Right cardiac atrium (tissue), 5 donors: ENCODE measurements at places on chromosomes 16 and 17. TPM values are rescaled to one million over a fixed set of nuclear protein-coding genes. Genes with fewer than 3 reads are reported as not detected.

GRCh38 chr17:57305908-57306504 lies 49.7 kb downstream of the MSI2 start:
- DNase-seq: no peak

DNA sequence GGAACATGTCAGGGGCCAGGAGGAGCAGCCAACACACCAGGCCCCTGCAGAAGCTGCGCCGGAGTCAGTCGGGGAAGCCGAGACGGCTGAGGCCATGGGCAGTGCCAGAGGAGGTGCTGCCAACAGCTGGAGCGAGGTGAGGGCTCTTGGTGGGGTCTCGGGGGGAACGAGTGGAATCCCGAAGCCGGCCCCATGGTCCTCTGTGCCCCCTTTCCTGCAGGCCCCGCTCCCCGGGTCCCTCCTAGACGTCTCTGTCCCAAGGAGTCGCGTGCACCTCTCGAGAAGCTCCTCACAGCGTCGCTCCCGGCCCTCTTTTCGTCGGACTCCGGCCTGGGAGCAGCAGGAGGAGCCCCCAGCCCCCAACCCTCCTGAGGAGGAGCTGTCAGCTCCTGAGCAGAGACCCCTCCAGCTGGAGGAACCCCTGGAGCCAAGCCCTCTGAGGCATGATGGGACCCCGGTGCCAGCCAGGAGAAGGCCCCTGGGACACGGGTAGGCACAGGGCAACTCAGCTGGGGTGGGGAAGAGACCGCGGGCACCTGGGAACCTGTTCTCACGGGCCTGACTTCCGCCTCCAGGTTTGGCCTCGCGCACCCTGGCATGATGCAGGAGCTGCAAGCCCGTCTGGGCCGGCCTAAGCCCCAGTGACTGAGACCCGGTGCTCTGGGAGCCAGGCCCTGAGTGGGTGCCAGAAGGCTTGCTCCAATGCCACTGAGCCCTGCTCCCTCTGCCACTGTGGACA lies 3.6 kb downstream of the APOBR start:
- DNase-seq: no peak

DNA sequence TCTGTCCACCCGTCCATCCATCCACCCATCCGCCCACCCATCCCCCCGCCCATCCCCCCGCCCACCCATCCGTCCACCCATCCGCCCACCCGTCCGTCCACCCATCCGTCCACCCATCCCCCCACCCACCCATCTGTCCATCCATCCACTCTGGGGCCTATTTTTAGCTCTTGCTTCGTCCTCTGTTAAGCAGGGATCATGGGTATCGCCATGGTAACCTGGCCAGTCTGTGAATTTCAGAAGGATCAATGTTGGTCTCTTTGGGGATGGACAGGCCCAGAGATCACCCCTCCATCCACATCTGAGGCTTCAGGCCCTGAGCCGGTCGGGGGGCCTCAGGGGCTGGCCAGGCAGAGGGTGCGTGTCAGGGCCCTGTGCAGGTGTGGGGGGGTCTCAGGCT lies 15.2 kb upstream of the DPEP1 start:
- DNase-seq: no peak

DNA sequence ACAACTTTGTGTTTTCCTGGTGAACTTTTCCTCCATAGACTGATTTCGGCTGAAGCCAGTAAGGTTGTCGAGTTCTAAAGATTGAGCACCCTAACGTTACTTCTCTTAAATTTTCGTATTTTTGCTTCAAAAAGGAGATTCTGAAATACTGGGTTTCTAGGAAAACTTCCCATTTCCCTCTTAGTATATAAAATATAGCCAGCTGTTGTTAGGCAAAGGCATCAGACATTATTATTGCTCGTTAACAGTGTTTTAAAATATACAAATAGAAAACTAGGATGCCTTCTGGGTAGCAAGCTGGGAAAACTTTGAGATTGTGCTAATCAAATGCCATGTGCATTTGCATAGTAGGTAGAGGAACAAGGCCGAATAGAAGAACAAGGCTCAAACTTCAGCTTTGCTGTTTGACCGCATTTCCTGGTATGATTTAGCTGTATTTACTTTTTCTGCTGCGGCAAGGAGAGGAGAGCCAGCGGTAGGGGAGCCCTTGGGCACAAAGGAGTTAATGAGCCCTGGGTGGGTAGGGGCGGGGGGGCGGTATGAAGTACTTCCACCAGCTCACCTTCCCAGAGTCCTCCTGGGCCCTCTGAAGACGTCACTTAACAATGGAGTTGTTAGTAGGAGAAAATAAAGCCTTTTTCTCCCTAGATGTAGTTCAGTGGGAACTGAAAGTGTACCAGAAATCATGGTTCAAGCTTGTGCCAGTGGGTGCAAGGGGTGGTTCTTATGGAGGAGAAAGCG lies 151.9 kb downstream of the MSI2 start:
- DNase-seq: no peak

GRCh38 chr16:27816561-27816960 lies 247.0 kb downstream of the GSG1L start:
- no peak for DNase-seq

DNA sequence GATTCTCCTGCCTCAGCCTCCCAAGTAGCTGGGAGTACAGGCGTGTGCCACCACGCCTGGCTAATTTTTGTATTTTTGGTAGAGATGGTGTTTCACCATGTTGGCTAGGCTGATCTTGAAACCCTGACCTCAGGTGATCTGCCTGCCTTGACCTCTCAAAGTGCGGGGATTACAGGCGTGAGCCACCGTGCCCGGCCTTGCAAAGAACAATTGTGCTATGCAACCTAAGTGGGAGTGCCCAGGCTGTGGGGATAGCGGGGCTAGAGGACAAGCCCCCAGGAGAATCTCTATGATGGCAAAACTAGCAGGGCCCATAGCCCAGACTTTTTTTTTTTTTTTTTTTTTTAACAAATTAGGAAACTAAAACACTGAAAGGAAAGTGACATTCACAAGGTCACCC lies 2.0 kb upstream of the GPR179 start:
- no peak for DNase-seq

DNA sequence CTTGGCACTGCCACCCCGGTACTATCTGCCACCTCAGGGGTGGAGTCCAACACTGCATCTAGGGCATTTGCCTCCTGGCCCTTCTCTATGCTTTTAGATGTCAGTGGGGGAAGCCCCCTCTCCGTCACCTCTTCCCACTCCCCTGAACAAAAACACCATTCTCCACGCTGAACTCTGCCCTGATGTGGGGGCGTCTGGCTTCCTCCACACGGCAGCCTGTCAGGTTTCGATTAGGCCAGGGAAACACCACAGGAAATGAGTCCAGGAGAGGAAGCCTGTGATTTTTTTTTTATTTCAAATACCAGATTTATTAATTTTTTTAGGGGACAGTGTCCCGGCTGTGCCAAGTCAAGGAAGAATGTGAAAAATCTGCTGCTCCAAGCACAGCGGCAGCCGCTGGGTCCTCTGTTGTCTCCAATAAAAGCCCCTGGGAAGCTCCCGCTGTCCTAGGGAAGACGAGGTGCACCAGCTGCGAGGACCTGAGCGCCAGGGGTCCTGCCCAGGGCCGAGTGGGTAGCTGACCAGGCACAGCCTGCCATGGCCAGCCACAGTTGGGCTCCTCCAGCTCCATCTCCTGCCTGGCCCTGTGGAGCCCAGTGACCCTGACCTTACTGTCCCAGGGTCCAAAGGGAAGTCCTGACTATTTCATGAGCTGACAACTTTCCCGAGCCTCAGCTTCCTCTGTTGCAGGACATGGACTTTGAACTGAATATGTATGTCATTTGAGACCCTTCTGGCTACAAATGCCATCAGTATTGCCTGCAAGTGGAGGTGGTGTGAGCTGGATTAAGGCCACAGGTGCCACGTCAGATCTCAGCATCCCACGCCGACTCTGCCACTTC lies 336.7 kb downstream of the FOXL1 start:
- DNase-seq: no peak

DNA sequence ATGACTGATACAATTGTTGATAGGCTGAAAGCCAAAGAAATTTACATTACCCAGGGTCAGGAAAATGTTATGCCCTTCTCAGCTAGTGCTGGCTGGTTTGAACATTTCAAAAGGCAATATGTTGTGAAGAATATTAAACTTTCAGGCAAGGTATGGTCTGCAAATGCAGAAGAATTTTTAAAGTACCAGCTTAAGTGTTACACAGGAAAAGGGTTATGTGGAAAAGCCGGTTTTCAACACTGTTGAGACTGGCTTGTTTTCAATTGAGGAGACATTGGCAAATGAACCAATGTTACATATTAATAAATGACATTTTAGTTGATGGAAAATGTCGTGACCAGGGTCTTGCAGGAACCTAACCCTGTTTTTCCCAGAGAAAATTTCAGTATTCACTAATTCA lies 215.8 kb upstream of the TBX2 start:
- no peak for DNase-seq

DNA sequence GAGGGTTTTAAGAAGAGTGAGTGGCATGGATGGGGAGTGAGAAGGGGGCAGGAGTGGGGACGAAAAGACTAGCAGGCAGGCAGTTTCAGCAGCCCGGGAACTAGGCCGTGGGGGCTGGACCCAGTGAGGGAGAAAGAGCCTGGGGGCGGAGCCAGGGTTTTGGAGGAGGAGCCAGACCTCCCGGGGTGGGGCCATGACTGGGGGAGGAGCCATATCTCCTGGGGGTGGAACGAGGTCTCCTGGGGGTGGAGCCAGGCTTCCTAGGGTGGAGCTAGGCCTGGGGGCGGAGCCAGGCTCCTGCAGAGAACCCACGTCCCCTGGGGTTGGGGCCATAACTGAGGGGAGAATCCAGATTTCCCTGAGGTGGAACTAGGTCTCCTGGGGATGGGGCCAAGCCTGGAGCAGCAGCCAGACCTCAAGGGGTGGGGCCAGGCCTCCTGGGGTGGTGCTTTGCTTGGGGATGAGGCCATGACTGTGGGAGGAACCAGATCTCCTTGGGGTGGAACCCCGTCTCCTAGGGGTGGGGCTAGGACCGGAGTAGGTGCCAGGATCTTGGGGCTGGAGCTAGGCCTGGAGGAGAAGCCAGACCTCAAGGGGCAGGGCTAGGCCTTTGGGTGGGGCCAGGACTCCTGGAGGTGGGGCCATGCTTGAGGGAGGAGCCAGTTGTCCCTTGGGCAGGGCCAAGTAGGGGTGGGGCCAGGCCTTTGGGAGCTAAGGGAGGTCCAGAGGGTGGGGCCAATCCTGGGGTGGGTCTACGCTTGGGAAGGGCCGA lies 41.7 kb upstream of the JPH3 start:
- peak; percentile 86 for DNase-seq

DNA sequence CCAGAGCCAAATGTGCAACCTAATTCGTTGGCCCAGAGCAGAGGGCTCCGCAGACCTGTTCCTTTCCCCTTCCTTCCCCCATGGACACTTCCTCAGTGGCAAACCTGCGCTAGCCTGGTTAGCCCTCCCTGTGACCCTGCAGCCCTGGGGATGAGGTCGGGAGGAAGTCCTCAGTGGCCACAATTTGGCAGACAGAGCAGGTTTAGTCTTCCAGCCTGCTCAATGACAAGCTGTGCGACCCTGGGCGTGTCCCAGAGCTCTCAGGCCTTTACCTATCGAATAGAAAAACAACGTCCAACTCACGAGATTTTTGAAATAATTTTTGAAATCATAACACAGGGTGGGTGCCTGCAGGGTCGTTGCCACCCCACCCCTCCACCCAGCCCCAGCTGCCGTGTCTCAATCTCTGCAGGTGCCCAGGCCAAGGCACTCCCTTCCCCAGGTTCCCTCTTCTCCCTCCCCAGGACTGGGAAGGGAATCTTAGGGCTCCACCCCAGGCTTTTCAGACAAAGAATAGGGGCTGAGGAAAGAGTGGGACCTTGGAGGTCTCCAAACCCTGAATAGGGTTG lies 1.4 kb downstream of the HBM start:
- no peak for DNase-seq

- DNase-seq: no peak
Observed at GRCh38 chr16:67429799-67430503, 970 bp upstream of the HSD11B2 start.

GRCh38 chr17:10149573-10150399 lies 48.6 kb downstream of the GAS7 start:
- DNase-seq: no peak

GRCh38 chr17:21460358-21460757 lies 84.2 kb downstream of the KCNJ12 start:
- no peak for DNase-seq

DNA sequence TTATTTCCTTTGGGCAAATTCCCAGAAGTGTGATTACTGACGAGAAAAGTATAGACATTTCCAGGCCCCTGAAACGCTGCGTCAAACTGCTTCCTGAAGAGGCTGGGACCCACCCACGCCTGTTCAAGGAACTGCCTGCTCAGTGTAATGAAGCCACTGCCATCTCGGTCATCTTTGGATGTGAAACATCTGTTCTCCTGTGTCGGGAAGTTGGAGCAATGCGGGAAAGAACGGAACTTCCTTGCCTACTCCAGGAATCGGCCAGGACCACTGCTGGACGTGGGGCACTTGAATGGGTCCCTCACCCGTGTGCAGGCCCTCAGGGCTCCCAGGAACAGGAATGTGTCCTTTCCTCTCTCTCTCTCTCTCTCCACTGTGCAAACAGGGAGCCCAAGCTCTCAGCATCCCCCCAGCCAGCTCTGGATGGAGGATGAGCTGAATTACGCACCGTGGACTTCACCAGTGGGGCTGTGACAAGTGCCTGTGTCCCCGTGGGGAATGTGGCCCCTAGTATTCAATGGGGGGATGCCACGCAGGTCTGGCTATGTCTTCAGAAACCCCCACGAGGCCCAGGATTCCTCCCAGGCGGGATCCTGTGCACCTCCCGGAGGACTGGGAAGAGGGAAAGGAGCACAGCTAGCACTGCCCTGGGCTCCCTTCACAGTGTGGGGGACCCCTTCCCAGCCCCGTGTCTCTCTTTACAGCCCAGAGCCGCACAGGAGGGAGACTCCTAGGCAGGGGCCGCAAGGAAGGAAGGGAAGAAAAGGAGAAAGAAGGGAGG lies 18.3 kb upstream of the LITAF start:
- DNase-seq: peak; percentile 78

GRCh38 chr17:29880031-29880430 lies 50.0 kb downstream of the SSH2 start:
- DNase-seq: no peak

DNA sequence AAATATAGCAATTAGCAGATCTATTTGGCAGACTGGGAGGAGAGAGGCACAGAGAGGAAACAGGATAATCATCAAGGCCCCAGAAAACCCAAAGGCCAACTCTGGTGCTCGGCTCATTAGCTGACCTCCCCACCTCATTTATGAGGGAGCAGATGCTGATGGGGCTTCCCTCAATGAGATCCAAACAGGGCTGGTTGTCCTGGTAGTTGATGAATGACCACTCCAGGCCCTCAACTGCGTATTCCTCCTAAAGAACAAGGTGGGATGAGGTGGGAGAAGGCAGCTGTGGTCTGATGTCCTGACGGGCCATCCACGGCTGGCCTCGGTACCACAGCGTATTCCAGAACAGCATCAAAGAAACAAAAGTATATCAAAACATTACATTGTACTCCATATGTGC lies 20.8 kb downstream of the ZNHIT3 start:
- no peak for DNase-seq

MYH2 gene
- total RNA-seq: not detected

DDX52 gene
- total RNA-seq: 15.2 TPM

KRT20 gene
- total RNA-seq: not detected

TSEN54 gene
- 7.1 TPM for total RNA-seq

TEKT1 gene
- total RNA-seq: not detected
